ENCODE measurements at places on chromosomes 1 and 21.

- no peak for DNase-seq
These were observed 77.0 kb downstream of the SKI start for GRCh38 chr1:2304921-2305681.

DNA sequence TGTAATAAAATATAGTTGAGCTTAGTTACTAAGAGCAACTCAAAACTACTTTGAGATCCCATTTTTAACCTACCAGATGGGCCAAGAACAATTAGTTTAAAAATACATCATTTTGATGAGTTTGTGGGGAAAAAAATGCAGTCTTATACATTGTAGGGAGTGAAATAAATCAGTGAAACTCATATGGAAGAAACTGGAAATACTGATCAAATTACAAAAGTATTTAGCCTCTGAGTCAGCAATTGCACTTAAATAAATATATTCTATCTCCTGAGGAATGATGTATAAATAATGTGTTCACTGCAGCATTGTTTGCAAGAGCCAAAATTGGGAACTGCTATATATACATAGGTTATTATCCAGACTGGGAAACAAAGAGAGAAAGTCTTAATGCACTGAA lies 4.6 kb upstream of the SMCP start:
- no peak for DNase-seq

- DNase-seq, result no peak
These were observed 56.9 kb downstream of the COL18A1 start for GRCh38 chr21:45461806-45462341.

DNA sequence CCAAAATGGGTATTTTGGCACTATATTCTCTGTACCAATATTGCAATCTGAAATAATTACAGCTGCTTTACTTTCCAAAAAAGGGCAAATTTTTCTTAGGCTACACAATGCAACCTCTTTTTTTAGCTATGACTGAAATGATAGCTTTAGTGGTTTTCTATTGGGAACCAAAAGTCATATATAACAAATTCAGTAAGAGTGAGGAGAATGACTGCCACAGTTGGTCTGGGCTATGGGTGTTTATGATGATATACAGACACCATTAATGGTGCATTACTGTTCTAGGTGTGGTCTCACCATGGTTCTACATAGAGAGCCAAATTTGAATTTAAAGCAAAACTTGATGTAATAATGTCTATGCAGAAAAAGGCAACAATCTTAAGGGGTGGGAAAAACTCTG lies 72.3 kb upstream of the PTBP2 start:
- DNase-seq, result no peak

- DNase-seq, result no peak
These were observed at the start of gene AKT3 for GRCh38 chr1:243850202-243850451. TSS of gene AKT3 (minus strand) at chr1:243850243. CDS start at chr1:243843170, 7,073 bp downstream.

DNA sequence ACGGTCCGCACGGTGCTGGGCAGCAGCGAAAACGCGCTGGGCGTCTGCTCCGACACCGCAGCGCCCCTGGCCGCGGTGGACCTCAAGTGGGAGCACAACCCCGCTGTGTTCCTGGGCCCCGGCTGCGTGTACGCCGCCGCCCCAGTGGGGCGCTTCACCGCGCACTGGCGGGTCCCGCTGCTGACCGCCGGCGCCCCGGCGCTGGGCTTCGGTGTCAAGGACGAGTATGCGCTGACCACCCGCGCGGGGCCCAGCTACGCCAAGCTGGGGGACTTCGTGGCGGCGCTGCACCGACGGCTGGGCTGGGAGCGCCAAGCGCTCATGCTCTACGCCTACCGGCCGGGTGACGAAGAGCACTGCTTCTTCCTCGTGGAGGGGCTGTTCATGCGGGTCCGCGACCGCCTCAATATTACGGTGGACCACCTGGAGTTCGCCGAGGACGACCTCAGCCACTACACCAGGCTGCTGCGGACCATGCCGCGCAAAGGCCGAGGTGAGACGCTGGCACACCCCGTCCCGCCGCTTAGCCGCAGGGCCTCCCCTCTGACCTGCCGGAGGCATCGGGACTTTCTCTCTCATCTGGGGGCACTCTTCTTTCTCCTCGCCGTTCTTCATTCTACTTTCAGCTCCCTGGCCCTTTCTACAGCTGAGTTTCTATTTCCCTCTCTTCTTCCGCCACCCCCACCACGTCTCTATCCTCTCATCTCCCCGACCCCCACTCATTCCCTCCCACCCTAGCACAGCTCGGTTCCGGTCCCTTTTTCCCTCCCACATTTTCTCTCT lies 1.0 kb downstream of the NPR1 start:
- peak; percentile 73 for DNase-seq

- DNase-seq, result peak; percentile 68
These were observed 168.6 kb downstream of the TRIM33 start for GRCh38 chr1:114342376-114342775.

- DNase-seq, result no peak
These were observed 599 bp downstream of the MRPL24 start for GRCh38 chr1:156740237-156740740.

- DNase-seq, result no peak
These were observed 46.6 kb downstream of the PCP4 start for GRCh38 chr21:39913706-39914305.

DNA sequence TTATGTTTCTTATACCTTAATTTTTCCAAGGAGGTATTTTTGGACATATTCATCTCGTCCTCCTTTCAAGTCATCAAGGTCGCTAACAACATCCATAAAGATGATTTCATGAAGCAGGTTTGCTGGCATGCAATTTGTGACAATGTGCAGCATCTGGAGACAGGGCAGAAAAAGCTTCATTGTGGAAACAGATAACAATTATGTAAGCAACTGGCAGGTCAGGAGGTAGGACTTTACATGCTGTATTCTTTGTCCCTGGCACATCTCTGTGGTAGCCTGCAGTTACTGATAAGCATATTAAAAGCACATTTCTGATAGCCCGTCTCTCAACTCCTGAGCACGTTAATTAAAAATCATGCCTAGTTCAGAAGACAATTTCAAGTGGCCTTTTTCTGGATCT lies 156.8 kb downstream of the LEPR start:
- no peak for DNase-seq

- DNase-seq, result no peak
These were observed 59.6 kb downstream of the CAPZB start for GRCh38 chr1:19425646-19426239.

All from activated CD4-positive, alpha-beta T cell treated with anti-CD3 and anti-CD28 coated beads, Interleukin-2, amount 10 ng/mL, durations not matched to agents 24 days and 14 days (primary cell).